NCI-H2171 (cell line): ENCODE measurements at places on chromosomes 7 and 10.
A peak's percentile ranks its signal among the peaks of the same experiment; 100 is the strongest.

- DNase-seq, result no peak
Observed at GRCh38 chr10:54009672-54010071, 791.4 kb downstream of the PCDH15 start.

GRCh38 chr7:155971180-155971770 lies 159.0 kb upstream of the SHH start:
- no peak for DNase-seq

DNA sequence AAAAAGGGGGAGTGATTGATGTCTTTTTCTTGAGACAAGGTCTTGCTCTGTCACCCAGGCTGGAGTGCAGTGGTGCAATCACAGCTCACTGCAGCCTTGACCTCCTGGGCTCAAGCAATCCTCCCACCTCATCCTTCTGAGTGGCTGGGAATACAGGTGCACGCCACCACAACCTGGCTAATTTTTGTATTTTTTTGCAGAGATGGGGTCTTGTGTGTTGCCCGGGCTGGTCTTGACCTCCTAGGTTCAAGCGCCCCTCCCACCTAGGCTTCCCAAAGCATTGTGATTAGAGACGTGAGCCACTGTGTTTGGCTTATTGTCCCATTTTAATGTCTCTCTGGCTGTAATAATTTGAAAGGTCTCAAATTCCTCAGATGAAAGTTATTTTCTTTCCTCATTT lies 21.8 kb downstream of the UPP1 start:
- DNase-seq, result no peak

DNA sequence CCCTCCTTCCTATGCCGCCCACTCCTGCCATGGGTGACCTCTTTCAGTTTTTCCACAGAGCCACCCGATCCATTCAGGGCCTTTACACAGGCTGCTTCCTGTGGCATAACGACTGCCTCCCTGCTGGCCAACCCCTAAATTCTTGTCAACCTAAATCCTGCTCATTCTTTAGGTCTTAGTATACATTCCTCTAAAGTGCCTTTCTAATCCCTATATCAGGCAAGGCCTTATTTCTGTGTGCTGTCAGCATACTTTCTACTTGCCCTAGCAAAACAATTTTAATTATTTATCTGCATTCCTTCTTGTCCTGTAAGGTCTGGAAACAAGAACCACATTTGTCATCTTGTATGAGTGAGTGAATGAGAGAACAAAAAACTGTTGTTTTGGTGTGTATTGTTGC lies 132.4 kb downstream of the DNAH11 start:
- no peak for DNase-seq

GRCh38 chr10:79202188-79203013 lies 133.6 kb downstream of the ZMIZ1 start:
- DNase-seq, result no peak

- DNase-seq, result no peak
Observed at GRCh38 chr7:127089146-127089545, 163.6 kb downstream of the GRM8 start.

- no peak for DNase-seq
Observed at GRCh38 chr10:22712211-22712955, 2.0 kb downstream of the PIP4K2A start.

GRCh38 chr7:64882341-64883112 lies 20.5 kb upstream of the ZNF273 start:
- no peak for DNase-seq

DNA sequence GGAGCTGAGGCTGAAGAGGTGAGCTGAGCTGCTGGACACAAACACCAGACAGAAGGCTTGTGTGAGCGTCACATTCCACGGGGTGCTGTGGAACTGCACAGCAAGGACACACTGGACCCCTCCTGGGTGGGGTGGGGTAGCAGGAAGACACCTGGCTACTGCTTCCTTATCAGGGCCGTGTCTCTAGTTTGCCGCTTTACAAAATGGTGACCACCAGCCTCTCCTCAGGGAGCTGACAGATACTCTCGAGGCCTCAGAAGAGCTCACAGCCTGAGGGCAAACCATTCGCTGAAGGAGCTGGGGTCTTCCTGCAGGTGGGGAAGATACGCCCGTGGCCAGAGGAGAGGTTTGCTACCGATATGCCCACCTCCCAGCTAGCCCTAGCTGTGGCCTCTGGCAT lies 461.9 kb downstream of the PLXNA4 start:
- DNase-seq, result no peak

DNA sequence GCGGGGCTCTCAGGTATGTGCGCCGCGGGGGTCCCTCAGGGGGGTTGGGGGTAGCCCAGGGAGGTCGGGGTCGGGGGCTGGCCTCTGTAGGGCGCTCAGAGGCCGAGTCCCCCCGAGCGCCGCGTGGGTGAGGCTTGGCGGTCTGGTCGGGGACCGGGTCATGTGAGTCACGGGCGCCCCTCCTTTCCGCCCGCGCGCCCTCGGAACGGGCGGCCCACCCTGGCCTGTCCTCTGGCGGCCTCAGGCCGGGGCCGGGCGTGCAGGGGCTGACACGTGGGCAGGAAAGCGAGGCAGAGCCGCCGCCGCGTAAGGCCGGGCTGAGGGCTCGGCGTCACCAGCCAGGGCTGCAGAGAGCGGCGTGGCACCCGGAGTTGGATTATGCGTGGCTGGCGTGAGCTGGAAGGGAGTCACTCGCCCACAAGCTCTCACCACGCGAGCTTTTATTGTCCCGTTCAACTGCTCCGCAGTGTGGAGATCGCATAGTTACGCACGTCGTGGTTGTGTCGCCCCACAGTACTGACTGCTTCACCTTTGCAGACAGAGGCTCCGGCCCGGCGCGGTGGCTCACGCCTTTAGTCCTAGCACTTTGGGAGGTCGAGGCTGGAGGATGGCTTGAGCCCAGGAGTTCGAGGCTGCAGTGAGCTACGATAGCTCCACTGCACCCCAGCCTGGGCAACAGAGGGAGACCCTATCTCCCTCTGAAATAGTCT lies 385 bp downstream of the SHLD2 start:
- DNase-seq, result peak; percentile 32
